ENCODE measurements at places on chromosomes 1 and 21.
A peak's percentile ranks its signal among the peaks of the same experiment; 100 is the strongest.

DNA sequence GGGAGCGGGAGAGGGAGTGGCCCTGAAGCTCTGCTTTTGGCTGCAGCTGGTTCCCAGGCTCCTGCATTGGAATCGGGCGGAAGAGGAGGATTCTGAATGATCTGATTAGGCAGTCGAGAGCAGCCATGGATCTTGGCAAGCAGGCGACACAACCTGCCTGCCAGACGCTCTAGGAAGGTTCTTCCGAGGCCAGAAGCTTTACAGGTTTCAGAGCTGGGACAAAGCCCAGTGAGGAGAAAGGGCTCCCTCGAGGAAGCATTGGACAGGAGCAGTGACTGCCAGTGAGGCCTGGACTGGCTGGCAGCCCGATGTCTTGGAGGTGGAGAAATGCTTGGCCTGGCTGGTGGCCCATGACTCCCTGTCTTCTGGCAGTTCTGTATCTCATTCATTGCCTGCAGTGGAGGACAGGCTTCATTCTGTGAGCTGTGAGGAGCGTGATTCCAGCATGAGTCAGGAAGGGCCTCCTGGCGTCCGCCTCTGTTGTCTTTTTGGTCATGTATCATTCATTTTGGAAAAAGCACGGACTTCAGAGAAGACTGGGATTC, 132.7 kb upstream of the IPO9 start:
- no peak for DNase-seq

- no peak for DNase-seq
Measured at GRCh38 chr1:85448358-85448757, 16.6 kb downstream of the DDAH1 start.

DNA sequence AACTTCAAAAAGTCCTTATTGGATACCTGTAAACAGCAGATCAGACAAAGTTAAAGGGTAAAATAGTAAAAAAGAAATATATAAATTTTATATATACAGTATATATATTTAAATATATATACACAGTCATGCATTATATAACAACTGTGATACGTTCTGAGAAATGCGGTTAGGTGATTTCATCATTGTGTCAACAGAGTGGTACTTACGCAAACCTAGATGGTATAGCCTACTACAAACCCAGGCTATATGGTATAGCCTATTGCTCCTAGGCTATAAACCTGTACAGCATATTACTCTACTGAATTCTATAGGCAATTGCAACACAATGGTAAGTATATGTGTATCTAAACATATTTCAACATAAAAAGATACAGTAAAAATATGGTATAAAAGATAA, 222.7 kb downstream of the NUF2 start:
- no peak for DNase-seq

GRCh38 chr21:22585558-22585957, 1587.3 kb downstream of the NCAM2 start:
- no peak for DNase-seq

DNA sequence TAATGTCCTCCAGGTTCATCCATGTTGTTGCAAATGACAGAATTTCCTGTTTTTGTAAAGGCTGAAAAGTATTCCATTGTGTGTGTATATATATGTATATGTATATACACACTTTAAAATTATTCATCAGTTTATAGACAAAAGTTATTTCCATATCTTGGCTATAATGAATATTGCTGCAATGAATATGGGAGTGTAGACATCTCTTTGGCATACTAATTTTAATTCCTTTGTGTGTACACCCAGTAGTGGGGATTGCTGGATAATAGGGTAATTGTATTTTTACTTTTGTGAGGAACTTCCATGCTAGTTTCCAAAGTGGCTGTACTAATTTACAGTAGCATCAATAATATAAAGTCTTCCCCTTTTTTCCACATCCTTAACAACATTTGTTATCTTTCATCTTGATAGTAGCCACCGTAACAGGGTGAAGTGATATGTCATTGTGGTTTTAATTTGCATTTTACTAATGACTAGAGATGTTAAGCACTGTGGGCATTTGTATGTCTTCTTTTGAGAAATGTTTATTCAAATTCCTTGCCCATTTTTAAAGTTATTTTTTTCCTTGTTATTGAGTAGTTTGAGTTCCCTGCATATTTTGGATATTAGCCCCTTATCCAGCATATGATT, 243.0 kb downstream of the PDE4B start:
- no peak for DNase-seq

GRCh38 chr1:18541046-18541795, 60.5 kb downstream of the KLHDC7A start:
- peak; percentile 34 for DNase-seq

GRCh38 chr1:223771814-223772770, 59.8 kb downstream of the CAPN2 start:
- DNase-seq, result no peak

DNA sequence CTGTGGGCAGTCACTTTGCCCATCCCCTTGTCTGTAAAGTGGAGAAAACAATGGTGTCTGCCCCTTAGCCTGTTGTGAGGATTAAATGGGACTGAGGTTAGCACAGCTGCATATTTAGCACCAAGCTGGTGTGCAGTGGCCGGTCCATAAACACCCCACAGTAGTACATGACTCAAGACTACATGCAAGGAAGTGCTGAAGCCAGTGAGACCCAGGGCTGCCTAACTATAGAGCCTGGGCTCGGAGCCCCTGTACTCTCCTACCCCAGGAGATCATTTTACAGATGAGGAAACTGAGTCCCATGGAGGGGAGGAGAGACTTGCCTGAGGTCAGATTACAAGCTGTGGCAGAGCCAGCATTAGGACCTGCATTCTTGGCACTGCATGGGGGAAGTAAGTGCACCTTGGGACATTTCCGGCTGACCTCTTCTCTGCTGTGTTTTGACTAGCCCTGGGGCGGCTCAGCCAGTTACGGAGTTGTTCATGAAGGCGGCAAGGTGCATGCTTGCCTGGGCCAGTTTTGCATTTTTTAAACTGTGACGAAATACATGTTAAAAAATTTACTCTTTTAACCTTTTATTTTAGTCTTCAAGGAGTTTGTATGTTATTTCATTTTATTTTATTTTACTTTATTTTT, 3.2 kb downstream of the SERINC2 start:
- DNase-seq, result peak; percentile 84

- no peak for DNase-seq
Measured at GRCh38 chr1:169305356-169305755, 62.2 kb downstream of the NME7 start.

GRCh38 chr1:202982715-202983430, 15.8 kb upstream of the CYB5R1 start:
- DNase-seq, result no peak

GRCh38 chr1:75672528-75673393, 51.7 kb upstream of the ACADM start:
- no peak for DNase-seq

- DNase-seq, result no peak
Measured at GRCh38 chr1:225146478-225146877, 217.0 kb downstream of the DNAH14 start.
